ENCODE measurements at places on chromosomes 7 and 10.

DNA sequence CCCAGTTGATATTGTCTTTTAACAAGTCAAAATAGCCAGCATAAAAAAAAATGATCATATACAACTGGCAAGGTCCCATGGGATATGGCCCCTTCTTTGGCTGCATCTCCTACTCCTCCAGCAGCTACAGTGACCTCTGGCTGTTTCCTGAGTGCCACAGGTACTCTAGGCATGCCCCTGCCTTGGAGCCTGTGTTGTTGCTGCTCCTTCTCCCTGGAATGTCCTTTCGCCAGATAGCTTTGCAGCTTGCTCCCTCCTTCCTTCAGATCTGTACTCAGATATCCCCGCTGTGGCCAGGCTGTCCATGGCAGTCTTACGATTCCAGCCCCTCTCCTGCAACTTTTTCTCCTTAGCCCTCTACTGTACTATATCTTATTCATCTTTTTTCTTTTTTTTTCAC lies 23.3 kb downstream of the CNNM2 start:
- no peak for DNase-seq

DNA sequence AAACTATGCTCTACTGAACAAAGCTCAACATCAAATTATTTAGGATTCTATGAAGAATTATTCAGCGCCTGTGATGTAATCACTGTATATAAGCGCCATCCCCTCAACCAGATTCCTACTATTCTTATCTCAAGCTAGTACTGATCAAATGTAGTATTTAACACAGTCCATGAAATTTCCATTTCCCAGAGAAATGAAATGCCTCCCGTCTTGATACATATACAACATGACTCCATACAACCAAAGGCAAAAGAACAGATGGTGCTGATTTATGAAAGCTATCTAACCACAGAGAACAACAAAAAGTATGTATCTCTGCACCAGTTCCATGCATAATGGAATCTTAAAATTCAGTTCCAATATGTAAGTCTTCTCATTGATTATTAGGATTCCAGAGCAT lies 406.1 kb downstream of the PARD3 start:
- DNase-seq, result no peak

DNA sequence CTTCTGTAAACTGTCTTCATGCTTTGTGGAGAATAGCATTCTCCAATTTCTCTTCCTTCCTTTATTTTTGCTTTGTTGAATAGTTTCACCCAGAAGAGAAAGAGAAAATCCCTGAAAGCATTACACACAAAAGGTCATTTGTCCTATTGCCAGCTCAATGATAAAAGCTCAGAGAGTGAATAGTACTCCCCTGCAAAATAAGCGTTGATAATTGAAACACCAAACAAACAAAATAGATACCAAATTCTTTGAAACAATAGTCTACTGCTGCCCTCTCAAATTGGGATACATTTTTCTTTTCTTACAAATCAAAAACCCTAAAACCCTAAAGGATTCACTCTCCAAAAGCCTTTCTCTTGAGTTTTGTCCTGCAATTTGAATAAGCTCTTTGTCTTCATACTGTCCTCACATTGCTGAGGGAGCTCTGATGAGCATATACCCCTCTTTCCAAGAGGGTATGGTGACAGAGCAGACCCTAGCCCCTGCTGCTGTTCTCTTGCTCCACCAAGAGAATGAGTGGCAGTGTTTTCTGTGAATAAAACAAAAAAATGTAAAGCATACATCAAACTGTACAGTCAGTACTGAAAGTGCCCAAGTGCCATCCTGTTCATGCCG lies 134.4 kb downstream of the CSTF2T start:
- peak; percentile 12 for DNase-seq

DNA sequence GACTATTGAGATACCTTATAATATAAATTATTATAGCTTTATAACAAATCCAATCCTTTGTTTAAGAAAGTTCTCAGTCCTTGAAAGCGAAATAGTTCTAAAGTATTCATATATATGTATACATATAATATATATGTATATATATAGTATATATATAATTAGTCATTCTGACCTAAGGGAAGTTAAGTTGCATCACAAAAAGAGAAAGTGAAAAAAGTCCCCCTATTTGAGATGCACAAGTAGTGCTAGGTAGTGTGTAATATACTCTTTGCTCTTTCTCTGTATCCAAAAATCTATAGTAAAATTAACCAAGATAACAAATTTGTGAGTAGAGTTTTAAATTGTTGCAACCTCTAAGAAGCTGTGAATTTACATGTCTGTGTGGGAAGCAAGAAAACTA lies 13.3 kb upstream of the IFIT1B start:
- DNase-seq, result no peak

DNA sequence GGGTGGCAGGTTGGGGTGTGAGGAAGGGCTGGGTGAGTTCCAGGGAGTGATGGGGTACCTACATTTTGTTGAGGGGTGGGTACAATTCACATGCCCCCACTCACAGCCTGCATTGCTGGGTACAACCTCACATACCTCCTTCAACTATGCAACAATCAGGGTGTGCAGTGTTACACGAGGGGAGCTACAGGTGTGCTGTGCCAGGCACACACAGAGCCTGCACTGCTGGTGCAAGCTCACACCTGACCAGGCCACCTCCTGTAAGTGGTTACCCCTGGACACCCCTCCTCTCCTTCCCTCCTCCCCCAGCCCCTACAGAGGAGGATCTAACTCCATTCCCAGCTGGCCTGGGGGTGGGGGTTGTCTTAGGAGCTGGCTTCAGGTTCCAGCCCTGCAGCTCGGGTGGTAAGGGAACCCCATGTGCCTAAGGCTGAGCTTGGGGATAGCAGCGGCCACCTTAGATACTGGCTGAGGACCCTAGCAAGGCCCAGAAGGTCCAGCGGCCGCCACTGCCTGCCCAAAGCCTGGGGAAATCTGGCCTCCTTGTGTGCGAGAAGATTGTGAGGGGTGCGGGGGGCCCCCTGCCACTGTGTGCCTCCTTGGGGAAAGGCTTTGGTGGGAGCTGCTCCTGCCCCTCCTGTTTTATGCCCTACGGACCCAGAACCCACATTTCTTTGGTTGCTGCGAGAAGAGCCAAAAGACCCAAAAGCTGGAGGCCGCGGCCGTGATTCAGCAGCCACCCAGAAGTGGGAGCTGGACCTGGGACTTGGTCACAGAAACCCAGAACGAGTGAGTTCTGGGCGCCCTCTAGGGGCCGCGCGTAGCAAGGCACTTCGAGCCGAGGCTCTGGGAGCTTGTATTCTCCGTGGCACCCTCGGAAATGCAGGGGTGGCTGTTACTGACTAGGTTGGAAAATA lies 10.8 kb downstream of the TLX1 start:
- peak; percentile 78 for DNase-seq

GRCh38 chr10:70682920-70683600 lies 10.8 kb downstream of the ADAMTS14 start:
- DNase-seq, result no peak

- no peak for DNase-seq
Measured at GRCh38 chr10:44975431-44976331, 2.9 kb downstream of the DEPP1 start.

DNA sequence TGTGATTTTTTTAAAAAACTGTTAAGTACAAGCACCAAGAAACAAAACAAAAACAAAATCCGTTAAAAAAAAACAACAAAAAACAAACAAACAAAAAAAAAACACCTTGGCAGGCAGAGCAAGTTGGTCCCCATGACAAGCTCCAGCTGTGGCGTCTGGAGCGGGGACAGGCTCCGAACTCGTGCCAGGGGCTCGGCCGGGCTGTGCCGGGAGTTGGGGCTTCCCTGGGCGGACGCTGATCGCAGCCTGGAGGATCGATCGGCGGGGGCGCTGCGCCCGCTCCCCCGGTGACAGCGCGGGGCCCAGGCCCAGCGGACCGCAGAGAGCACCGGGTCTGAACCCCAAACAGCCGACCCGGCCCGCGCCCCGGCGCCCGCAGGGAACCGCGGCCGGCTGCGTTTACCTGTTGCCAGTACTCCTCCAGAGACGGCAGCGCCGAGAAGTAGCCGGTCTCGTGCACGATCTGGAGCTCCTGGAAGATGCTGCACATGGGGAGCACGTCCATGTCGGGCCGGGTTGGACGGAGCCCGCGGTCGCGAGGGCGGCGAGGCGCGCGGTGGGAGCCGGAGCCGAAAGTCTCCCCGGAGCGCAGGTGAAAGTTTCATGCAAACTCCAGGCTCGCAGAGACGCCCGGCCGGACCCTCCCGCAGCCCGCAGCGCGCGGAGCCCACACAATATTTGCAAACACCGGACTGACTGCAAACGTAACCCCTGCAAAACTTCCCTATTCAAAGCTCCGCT lies at the start of gene KLF6:
TSS of gene KLF6 (minus strand) at position 700 of the 741 bp plus-strand sequence. CDS start at position 505, 195 bp downstream.
- DNase-seq, result no peak

GRCh38 chr10:124091646-124092249 lies 1.6 kb downstream of the CHST15 start:
- DNase-seq, result no peak

GRCh38 chr10:29811751-29812427 lies 177.1 kb upstream of the SVIL start:
- DNase-seq, result peak; percentile 67

DNA sequence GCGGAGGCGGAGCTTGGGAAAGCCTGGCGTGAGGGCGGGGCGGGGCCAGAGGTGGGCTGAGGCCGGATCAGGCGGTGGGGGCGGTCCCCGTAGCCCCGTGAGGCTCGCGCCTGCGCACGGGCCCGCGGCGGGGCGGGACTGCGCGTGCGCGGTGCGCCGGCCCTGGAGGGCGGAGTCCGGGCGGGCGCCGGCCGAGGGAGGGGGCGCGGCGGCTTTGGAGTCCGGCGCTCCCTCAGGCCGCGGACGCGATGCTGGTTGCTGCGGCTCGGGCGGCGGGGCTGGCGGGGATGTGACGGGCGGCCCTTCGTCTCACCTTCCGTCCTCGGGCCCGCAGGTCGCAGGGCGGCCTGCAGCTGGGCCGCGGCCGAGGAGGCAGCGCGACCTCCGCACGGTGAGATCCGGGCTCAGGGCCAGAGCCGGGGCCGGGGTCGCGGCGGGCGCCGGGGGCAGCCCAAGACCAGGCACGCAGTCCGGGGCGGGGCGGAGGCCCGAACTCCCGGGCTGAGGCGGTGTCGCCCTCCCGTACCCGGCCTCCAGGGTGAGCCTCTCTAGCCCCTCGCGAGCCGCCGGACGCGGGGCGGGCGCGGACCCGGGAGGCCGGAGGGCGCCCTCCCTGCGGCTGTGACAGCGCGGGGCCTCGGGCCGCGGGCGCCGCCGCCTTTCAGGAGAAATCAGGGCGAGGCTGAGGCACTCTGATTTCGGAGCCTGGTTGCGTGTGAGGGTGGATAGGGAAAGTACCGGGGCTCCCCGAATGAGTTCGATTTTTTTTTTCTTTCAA lies at the start of gene CCSER2:
TSS of gene CCSER2 (plus strand) at position 172 of the 778 bp plus-strand sequence. CDS start 42,464 bp downstream, outside the sequence.
- peak; percentile 73 for DNase-seq

DNA sequence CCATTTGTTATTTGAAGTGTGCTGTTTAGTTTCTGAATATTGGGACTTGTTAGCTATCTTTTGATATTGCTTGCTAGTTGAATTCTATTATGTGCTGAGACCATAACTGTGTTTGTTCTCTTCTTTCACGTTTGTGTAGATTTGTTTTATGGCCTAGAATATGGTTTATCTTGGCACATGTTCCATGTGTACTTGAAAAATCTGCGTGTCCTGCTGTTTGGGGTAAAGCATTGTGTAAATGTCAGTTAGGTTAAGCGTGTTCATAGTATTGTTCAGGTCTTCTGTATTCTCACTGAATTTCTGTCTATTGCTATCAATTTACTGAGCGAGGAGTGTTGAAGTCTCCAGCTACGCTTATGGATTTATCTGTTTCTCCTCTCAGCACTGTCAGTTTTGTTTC lies 19.4 kb downstream of the MMP21 start:
- peak; percentile 33 for DNase-seq

- DNase-seq, result no peak
Measured at GRCh38 chr10:23099816-23100215, 4.4 kb downstream of the MSRB2 start.

DNA sequence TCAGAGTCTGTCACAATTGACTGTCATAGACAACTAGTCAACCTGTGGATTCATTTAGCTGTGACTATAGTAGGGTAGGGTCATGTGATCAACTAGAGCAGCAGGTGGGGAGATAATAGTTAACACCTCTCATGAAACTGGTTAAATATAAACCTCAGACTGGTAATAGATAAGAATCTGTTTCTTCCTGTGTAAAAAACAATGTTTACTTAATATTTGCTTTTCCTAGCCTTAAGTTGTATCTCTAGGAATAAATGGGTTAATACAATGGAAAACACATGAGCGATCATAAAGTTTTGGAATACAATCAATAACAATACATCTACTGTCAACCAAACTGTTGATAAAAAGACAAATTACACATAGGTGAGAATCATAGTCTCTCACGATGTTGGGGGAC lies 43.4 kb upstream of the ITGB8 start:
- DNase-seq, result no peak

DNA sequence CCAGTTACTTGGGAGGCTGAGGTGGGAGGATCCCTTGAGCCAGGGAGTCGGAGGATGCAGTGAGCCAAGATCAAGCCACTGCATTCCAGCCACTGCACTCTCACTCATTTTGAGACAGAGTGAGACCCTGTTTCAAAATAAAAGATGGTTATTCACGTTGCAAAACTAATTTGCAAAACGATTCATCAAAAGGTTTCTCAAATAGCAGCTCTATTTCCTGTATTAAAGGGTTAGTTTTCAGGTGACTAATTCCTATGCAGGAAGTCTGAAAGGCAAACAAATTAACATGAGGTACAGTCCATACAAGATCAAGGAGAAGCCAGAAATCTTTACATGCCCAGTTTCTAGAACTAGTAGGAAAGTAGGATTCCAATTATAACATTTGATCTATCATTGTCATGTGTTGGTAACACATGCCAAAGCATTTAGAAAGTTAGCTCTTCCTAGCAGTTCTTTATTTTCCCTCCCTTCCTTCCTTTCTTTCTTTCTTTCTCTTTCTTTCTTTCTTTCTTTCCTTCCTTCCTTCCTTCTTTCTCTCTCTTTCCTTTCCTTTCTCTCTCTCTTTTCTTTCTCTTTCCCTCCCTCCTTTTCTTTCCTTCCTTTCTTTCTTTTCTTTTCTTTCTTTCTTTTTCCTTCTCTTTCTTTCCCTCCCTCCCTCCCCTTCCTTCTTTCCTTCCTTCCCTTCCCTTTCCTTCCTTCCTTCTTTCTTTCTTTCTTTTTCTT lies 49.3 kb downstream of the DENND2A start:
- no peak for DNase-seq

DNA sequence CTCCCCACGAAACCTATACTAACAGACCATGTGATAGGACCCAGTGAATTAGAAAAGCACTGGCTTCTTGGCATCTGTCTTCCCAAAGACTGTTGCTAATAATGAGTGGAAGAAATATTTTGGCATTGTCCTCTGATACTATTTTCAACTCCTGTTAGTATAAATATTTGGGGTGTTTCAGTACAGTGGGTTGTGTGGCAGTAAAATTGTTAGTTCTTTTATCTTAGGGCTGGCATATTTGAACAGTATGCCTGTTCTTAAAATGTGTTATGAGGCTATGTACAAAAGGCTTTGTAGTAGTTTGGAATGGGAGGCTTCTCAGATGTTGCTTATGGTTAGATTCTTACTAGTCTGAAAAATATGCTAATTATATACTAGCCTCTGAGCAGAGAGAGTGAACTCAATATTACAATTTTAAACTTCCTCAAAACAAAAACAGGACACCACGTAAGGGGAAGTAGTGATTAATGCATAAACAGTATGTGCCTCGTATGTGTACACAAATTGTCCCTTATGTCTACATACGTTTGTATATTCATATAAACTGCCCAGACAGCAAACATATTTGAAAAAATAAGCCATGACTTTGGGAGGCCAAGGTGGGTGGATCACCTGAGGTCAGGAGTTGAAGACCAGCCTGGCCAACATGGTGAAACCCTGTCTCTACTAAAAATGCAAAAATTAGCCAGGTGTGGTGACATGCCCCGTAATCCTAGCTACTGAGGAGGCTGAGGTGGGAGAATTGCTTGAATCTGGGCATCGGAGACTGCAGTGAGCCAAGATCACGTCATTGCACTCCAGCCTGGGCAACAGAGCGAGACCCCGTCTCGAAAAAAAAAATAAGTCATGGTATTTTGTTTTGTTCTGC lies 115.4 kb downstream of the ARID5B start:
- no peak for DNase-seq

GRCh38 chr7:17421941-17422340 lies 123.5 kb downstream of the AHR start:
- DNase-seq, result no peak
